ENCODE measurements at places on chromosomes 3 and 15.
A peak's percentile ranks its signal among the peaks of the same experiment; 100 is the strongest.

DNA sequence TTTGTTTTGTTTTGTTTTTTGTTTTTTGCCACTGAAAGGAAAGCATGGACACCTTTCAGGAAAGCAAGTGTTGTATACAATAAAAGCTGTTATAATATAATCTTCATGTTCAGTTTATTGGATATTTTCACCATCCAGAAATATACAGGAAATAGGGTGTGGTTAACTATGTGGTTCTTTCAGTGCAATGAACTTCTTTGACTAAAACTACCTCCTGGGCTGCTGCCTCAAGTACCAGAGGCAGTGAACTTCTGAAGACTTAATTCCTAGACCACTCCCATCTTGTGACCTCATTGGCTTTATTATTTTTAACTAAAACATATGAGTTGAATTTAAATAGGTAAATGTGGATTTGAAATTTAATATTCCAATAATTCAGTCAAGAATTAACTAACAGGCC lies 27.1 kb upstream of the TBL1XR1 start:
- DNase-seq: no peak

DNA sequence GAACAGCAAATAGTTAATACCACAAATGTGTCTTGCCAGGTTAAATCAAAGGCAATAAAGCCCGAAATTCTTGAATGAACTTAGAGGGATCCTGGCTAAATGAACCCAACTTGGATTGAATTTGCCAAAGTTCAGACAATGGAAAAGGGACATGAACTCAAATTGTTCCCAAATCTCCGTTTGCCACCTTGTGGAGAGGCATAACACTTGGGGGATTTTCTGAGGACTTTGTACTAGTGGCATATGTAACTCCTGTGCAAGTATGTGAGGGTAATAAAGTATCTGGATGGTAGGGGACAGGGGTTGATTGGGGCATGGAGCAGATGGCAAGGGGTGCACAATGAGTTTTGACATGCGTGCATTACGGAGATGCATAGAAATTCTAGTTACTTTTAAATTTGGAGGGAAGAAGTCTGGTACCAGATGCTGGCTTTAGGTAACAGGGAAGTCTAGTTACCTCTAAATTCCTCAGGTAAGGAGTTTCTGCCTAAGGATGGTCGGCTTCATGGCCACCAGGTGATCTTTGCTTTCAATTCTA lies 1.2 kb upstream of the TCAIM start:
- DNase-seq: no peak

- no peak for DNase-seq
Measured at GRCh38 chr15:79025802-79026201, 64.8 kb downstream of the RASGRF1 start.

DNA sequence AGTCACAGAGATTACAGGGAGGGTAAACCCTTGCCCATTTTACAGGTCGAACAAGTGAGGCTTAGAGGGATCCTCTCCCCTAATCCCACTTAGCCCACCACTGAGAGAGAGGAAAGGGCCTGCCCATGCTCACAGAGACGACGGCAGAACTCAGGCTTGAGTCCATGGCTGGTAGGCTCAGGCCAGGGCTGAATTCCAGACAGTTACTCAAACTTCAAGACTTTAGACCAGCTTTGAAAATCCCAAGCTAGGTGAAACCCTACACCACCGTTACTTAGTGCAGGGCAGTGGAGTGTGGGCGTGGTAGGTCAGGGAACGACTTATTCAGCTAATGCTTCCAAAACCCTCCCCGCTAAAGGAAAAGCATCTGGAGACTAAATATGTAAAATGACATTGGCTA lies 16.4 kb downstream of the GRIP2 start:
- no peak for DNase-seq

- no peak for DNase-seq
Measured at GRCh38 chr3:8542190-8543135, 40.8 kb downstream of the LMCD1 start.

DNA sequence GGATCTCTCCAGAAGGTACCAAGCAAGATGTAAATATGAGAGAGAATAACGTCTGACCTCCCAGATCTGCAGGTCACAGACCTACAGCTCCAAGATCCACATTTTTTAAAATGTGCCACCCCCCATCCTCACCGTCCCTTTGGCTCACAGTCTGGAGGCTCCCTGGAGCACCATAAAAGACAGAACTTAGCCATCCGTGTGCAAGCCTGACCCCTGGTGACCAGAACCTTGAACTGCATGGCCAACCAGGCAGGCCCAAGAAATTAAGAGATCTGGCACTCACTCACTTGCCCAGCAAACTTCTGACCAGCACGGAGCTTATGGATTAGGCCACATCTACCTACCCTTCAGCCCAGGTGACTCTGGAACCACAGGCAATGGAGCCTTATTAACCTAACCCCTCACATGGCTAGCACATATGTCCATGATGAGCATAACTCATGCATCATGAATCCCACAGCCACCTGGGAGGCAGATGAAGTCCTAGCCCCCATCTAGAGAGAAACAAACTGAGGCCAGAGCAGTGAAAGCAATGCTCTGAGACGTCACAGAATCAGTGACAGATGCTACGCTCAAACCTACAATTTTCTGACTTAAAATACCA lies 275.3 kb downstream of the UACA start:
- peak; percentile 78 for DNase-seq

- no peak for DNase-seq
Measured at GRCh38 chr15:51883271-51883837, 53.9 kb downstream of the TMOD3 start.

DNA sequence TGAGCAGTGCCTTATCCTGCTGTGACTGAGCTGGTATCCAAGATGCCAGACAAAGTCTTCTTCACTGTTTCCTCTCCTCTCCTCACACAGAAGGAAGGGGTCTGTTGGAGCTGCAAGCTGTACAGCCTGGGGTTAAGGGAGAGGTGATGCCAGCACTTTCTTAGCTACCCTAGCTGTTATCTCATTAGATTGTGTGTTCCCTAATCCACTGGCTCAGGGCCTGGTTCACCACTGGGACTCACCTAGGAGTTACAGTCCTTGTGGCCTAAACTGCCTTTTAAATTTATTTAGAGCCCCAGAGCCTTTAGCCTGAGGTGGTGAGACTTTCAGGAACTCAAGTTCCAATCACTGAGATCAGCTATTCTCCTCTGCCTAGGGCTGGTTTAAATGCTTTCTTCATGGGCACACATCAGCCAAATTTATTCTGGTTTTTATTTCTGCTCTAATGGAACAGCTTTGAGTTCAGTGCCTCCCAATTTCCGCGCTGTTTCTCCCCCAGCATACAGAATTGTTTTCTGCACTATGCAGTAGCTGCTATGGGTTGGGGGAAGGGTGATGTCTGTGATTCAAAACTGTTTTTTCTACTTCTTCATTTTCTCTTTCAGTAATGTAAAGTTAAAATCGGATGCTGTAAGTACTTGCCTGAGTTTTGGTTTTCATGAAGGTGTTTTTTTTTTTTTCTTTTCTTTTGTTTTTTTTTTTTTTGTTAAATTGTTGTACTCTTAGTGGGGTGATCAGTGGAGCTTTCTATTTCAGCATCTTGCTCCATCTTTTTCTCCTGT lies 198.8 kb downstream of the DOCK3 start:
- no peak for DNase-seq

GRCh38 chr15:31161951-31162350 lies 60.4 kb upstream of the TRPM1 start:
- DNase-seq: no peak

- no peak for DNase-seq
Measured at GRCh38 chr15:94259121-94259751, 27.9 kb downstream of the MCTP2 start.

GRCh38 chr15:36557364-36557763 lies 22.1 kb upstream of the CDIN1 start:
- DNase-seq: no peak

- DNase-seq: no peak
Measured at GRCh38 chr3:152283492-152284381, 15.0 kb downstream of the MBNL1 start.

GRCh38 chr15:73244333-73244732 lies 124.4 kb downstream of the HCN4 start:
- DNase-seq: no peak

- no peak for DNase-seq
Measured at GRCh38 chr15:24761704-24762302, 86.2 kb downstream of the NPAP1 start.

GRCh38 chr3:119700920-119701734 lies 1.7 kb upstream of the CFAP91 start:
- peak; percentile 4 for DNase-seq

DNA sequence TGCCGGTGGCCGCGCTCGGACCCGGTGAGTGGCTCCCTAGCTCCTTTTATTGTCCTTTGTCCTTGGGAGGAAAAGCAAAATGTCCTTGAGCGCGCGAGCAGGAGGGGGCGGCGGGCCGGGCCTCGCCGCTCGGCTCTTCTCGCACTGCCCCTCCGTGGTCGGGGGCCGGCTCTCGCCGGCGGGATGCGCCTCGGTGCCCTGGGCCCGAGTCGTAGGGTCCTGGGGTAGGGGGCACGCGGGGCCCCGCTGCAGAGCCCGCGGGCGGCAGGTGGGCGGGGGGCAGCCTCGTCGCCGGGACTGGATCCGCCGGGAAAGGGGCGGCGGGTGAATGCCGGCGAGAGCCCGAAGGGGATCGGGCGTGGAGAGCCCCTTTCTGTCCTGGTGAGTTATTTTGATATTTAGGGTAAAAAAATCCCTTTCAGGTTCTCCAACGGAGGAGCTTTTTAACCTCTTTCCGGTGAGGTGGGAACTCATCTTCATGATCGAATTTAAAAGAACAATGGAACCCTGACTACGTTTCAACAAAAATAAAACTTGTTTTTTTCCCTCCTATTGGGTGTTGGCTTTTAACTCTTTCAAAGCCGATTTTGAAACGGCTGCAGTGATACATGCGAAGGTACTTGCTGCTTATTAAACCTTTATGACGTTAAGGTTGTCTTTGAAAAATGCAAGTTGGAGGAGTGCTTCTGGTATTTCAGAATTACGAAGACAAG lies 16.8 kb upstream of the CHD2 start:
- DNase-seq: peak; percentile 44

- no peak for DNase-seq
Measured at GRCh38 chr3:169299129-169299528, 364.4 kb downstream of the MECOM start.

GRCh38 chr15:74610302-74610951 lies 5.2 kb upstream of the CLK3 start:
- no peak for DNase-seq

- DNase-seq: no peak
Measured at GRCh38 chr15:61750271-61751084, 309.8 kb downstream of the VPS13C start.

- DNase-seq: no peak
Measured at GRCh38 chr3:138338811-138339210, 9.2 kb upstream of the NME9 start.

DNA sequence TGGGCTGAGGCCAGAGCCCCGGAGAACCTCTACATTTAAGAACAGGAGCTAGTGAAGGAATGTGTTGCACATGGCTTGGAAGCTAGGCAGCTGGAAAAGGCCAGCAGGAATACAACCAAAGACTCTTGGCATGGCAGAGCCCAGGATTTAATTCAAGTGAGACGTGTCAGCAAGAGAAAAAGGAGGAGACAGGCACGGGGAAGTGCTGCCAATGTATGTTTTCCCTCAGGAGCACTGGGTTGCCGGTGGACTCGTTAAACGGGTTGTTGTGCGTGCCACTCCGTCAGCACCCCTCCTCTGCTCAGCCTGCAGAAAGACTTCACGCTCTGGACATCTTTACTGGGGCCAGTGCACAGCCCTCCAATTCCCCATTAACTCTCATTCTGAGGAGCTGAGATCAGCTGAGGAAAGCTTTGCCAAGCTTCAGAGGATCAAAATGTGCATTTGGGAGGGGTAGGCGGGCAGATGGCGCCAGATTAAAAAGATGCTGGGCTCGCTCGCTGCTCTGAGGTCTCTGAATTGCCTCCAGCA lies 103.7 kb downstream of the PDZRN3 start:
- DNase-seq: no peak

DNA sequence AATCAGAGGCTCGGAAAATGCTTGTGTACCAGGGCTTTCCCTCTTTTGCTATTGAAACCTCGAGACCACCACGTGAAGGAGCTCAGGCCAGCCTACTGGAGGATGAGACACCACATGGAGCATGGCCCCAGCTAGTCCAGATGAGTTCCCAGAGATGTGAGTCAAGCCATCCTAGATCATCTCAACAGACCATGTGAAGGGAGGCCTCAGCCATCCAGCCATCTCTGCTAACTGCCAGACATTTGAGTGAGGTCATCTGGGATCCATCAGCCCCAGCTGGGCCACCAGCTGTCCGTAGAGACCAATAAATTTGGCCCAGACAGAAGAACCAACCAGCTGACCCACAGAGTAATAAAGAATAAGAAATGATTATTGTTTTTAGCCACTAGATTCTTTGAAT lies 62.8 kb upstream of the PROK2 start:
- no peak for DNase-seq

DNA sequence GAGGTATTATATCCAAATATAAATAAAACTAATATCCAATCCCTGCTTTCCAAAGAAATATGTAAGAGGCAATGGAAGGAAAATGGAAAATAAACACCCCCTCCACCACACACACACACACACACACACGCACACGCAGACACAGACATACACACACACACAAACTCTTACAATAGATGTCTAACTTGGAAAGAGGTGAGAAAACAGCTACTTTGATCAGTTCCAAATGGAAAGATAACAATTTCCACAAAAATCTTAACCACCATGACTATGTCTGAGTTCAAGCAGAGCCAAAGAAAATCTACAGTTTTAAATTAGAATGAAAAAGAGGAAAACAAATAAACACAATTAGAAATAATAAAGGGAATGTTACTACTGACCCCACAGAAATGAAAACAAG lies 285.3 kb upstream of the TGFBR2 start:
- DNase-seq: no peak

DNA sequence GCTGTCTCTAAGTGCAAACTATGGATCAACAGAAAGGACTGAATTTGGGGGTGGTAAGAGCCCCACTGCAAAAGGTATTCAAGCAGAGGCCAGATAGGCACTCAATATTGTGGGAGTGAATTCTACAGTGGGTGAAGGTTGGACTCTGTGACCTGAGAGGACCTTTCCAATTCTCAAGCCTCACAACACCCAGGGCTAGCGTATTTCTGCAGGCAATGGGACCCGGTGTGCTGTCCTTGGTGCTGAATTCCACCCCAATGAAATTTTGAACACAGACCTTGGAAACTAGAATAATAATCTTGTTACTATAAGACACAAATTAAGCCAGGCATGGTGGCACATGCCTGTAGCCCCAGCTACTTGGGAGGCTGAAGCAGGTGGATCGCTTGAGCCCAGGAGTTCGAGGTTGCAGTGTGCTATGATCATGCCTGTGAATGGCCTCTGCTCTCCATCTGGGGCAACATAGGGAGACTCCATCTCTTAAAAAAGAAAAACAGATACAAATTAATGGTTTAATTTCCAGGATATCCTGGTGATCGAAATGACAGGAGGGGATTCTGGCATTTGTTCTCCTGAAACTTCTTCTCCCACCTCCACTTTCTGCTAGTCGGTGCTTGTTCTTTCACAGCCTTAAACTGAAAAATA lies 135.4 kb downstream of the RAB11A start:
- DNase-seq: peak; percentile 7

DNA sequence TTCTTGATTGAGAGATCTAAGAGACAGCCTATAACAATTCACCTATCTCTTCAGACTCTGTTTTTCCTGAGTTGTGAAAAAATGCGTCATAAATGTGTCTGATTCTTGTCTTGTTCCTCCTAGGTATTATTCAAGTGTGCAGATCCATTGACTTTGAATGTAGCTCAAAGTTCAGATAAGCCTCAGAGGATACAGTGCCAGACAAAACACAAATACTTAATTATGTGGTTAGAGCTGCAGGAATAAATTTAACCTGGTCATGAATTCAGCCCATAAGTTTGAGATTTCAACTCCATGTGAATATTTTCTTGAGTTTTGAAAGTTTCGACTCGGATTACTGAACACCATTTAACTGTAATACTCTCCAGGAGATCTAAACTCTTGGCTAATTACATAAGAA lies 174.0 kb downstream of the ECT2 start:
- DNase-seq: no peak

- no peak for DNase-seq
Measured at GRCh38 chr3:159280386-159281191, 478.7 kb downstream of the MFSD1 start.

Data from stimulated activated CD4-positive, alpha-beta T cell treated with anti-CD3 and anti-CD28 coated beads, Interleukin-15, amount 100 ng/mL, for 24 hours (primary cell).